ENCODE measurements at places on chromosomes 7 and 10.

DNA sequence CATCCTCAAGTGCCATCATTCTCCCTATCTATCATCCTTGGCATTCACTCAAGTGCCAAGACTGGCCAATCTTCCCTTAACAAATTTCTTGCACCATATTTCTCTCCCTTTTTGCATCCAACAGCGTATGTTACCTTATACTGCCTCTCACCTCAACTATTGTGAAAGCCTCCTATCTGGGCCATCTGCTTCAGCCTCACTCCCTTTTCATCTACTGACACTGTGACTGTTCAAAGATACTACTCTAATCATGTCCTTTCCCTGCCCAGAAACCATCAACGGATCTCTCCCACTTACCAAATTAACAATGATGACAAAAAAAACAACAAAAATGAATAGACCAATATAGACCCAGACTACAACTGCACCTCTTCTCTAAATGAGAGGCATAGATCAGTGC, 90.6 kb upstream of the NMT2 start:
- DNase-seq, result no peak

DNA sequence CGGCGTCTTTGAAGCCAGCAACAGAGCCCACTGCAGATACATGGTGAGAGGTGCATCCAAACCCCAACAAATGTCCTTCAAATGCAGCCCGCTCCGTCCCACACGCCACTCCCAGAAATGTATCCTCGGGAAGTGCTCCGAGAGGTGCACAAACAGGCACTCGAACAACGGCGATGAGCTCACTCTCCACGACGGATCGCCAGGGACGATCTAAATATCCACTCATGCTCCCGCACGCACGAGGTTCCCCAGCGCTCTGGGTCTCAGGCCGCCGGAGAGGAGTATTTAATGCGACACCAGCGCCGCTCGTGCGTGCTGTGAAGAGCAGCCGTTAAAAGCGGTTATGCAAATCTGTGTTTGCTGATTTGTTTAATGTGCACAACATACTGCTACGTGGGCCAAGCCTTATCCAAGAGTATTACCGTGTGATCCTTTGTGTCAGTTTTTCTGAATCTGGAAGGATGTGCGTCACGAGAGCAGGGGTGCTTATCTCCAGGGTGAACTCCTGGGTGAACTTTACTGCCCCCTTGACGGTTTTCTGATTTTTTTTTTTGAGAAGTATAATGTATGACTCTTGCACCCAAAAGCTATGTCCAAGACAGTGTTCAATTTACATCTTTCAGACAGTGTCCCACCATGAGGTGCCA, 48.5 kb upstream of the PPP2R2D start:
- no peak for DNase-seq

DNA sequence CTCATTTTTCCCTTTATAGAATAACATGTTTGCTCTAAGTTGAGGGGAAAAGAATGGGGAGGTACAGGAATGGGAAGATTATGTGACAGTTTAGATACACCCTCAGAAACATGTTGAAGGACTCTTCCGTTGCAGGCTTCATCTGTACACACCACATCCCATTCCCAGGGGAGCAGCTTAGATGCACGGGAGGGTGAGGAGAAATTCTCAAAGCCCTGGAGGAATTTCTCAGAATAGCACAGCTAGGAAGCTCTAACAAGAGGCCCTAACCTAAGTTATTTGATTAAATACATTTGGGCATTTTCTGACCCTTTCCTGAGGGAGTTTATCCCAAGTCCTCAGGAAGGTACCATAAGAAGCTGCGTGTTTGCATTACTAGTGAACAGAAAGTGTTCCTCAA, 660.2 kb upstream of the IGFBP3 start:
- no peak for DNase-seq

- DNase-seq, result no peak
Measured at GRCh38 chr10:27752673-27753237, 7.1 kb upstream of the MKX start.

- DNase-seq, result peak; percentile 91
Measured at GRCh38 chr7:6256677-6257535, 15.5 kb downstream of the CYTH3 start.

- DNase-seq, result no peak
Measured at GRCh38 chr7:69941077-69941651, 342.9 kb downstream of the AUTS2 start.

DNA sequence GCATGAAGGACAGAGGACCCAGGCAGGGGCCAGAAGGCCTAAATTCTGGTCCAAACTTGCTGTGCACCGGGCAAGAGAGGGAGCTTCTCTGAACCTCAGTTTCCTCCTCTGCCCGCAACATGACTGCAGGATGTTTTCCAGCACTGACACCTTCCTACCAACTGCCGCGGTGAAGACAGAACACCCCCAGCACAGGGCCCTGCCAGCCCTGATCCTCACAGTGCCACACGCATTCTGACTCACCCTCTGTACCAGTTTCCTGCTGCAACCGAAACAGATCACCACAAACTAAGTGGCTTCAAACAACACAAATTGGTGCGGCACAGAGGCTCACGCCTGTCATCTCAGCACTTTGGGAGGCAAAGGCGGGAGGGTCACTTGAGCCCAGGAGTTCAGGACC, 18.1 kb downstream of the MAD1L1 start:
- DNase-seq, result no peak
